ENCODE measurements at places on chromosomes 6 and 20.

DNA sequence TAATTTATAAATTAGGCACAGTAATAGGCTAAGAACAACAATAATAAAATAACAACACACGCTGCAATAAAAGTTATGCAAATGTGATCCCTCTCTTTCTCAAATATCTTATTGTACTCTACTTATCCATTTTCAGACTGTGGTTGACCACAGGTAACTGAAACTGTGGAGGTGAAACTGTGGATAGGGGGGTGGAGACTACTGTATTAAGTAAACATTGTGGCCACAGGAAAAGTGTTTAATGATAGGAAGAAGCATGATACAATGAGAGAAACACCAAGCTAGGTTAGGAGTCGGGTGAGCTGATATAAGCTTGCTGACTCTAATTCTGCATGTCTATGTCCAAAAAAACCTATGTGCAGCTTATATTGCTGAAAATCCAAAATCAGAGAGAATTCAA is 23.0 kb downstream of the NHLRC1 start:
- DNase-seq, result no peak

DNA sequence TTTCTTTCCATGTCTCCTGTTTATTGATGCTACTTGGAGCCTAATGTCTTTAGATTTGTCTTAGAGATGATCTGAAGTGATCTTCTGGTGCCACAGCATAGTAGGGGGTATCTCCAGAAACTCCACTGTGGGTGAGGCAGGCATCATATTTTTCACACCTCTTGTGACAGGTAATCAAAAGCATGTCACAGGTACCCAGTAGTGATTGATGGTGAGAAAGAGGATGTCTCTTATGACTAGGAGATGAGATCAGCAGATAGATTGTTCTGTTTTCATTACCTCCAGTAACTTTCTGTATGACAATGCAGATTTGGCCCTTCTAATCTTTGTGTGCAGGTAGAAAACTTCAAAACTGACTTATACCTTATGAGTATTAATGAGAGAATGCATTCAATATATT is 13.5 kb downstream of the NCOA7 start:
- no peak for DNase-seq

DNA sequence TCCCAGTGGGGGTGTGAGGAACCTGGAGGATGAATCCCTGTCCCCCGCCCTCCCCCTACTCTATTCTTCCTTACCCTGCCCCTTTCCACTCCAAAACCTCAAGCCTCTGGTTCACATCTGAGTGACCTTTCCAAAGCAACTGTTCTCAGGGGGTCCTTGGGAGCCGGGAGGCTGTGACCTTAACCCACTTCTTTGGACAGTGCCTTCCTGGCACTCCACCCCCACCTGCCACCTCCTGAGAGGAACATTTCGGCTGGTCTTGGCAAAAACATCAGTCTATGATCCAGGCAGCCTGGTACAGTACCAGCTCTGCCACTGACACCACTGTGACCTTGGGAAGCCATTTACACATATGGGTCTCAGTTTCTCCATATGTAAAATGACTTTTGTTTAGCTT is 121.7 kb downstream of the MRPL14 start:
- no peak for DNase-seq

- no peak for DNase-seq
Measured at GRCh38 chr6:166365806-166366205, 16.9 kb downstream of the MPC1 start.

DNA sequence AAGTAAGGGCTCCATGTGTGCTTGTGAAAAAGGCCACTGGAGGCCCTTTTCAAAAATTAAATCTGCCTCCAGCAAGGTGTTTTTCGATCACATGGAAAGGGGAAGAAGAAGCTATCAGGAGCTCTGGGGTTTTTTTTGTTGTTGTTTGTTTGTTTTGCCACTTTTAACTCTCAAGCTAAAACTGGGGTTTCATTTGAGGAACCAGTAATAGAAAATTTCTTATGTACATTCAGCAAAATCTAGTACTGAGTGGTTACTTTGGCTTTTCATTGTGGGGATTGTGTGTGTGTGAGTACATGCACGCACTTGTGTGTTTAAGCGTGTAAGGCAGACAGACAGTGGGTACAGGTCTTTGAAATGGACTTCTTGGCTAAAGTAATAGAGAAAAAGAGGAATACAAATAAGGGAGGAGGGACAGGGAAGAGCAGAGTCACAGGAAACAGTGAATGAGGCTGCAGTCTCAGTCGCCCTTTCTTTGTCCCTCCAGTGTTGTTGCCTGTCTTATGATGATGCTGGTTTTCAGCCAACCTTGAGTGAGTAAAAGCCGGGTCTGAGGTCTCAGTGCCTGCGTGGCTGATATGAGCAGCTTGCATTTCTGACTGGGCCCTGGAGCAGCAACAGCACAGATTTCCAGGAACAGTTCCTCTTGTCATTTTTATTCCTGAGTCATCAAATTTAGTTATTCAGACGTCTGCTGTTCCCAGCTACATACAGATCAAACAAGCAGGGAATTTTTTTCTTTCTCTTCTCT is 26.2 kb downstream of the SLC16A10 start:
- no peak for DNase-seq

GRCh38 chr20:34242879-34243278 is 1.7 kb downstream of the ASIP start:
- no peak for DNase-seq

- DNase-seq, result no peak
Measured at GRCh38 chr6:87151471-87151780, 3.9 kb upstream of the ZNF292 start.

DNA sequence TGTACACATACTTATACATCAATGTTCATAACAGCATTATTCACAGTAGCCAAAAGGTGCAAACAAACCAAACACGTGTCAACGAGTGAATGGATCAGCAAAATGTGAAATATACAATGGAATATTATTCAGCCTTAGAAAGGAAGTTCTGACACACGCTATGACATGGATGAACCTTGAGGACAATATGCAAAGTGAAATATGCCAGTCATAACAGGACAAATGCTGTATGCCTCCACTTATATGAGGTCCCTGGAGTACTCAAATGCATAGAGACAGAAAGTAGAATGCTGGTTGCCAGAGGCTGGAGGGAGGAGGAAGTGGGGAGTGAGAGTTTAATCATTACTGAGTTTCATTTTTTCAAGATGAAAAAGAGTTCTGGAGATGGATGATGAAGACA is 37.8 kb upstream of the IGF2R start:
- no peak for DNase-seq

- no peak for DNase-seq
Measured at GRCh38 chr6:164370773-164371172, 938.6 kb downstream of the C6orf118 start.

GRCh38 chr20:57622579-57623381 is 2.6 kb upstream of the ZBP1 start:
- peak; percentile 52 for DNase-seq

GRCh38 chr6:80210618-80211017 is 104.1 kb downstream of the BCKDHB start:
- DNase-seq, result no peak

DNA sequence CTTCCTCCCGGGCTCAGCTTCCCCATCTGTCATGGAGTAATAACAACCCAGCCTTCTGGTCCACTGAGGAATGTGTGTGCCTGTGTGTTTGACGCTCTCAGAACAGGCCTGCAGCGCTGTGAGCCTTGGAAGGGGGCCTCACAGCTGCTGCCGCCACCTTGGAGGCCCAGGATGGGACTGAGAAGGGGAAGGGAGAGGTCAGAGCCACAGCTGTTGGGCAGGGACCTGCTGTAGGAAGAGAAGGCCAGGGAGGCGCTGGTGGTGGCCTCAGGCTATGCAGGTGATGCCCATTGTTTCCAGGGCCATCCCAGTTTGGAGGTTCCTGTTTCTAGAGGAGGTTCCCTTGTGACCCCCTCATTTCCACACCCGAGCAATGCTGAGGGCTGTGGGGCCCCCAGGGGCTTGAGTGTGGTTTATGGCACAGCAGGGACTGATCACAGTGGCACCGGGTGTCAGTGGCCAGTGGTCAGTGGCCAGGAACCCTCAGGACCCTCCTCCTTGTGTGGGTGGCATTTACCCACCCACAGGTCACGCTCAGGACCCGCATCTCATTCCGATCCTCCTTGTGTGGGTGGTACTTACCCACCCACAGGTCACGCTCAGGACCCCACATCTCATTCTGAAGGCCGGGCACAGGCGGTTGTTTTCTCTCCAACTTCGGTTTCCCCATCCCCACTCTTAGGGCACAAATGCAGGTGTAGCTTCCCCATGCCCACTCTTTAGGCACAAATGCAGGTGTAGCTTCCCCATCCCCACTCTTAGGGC is 14.0 kb downstream of the TPD52L2 start:
- DNase-seq, result no peak

DNA sequence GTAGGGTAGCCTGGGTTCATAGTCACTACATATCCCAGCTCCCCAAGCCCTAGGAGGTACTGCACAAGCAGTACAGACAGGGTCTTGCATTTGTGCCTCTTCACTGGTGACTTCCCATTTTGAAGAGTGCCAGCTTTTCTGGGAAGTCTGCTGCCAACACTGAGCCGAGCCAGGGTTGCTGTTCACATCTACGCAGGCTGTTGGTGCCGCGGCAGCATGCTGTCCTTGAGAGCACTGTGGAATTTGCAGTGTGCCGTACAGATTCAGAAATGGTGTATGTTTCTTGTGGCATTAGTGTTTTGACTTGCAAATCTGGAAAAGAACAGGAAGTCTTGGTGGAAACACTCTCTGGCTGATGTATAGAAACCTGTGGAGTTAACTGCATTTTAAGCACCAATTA is 67.5 kb downstream of the JARID2 start:
- DNase-seq, result no peak

All from stimulated activated CD4-positive, alpha-beta T cell treated with anti-CD3 and anti-CD28 coated beads, Interleukin-1b, Interleukin-23, amount 100 ng/mL, for 1 hour (primary cell).